ENCODE measurements at places on chromosomes 1 and 21.
A peak's percentile ranks its signal among the peaks of the same experiment; 100 is the strongest.

- DNase-seq: no peak
These were observed 53.1 kb downstream of the NMNAT2 start for GRCh38 chr1:183365093-183365492.

- no peak for DNase-seq
These were observed 35.7 kb upstream of the ERRFI1 start for GRCh38 chr1:8061673-8062386.

DNA sequence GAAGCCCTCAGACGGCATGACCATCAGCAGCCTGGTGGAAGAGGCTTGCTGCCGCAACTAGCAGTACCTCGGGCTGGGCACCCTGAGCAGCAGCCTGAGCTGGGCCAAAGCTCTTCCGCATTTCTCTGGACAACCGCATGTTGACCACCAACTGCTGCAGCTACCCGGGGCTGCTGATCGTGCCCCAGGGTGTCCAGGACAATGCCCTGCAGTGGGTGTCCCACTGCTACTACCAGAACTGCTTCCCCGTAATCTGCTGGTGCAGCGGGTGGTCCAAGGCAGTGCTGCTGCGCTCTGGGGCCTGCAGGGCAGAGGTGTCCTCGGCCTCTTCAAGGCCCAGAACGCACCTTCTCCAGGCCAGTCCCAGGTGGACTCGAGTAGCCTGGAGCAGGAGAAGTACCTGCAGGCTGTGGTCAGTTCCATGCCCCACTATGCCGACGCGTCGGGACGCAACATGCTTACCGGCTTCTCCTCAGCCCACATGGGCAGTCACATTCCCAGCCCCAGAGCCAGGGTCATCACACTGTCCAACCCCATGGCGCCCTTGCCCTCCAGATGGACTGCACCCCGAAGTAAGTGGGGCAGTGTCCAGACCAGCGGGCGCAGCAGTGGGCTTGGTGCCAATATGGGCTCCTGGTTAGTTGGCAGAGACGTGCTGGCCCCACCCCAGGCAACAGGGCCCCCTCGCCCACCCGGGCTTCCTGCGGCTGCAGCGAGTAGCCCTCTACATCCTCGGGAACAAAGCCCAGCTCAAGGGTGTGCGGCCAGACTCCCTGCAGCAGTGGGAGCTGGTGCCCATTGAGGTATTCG lies 19.5 kb upstream of the NPPB start:
- no peak for DNase-seq

GRCh38 chr1:67918067-67918466 lies 84.8 kb upstream of the GNG12 start:
- no peak for DNase-seq

DNA sequence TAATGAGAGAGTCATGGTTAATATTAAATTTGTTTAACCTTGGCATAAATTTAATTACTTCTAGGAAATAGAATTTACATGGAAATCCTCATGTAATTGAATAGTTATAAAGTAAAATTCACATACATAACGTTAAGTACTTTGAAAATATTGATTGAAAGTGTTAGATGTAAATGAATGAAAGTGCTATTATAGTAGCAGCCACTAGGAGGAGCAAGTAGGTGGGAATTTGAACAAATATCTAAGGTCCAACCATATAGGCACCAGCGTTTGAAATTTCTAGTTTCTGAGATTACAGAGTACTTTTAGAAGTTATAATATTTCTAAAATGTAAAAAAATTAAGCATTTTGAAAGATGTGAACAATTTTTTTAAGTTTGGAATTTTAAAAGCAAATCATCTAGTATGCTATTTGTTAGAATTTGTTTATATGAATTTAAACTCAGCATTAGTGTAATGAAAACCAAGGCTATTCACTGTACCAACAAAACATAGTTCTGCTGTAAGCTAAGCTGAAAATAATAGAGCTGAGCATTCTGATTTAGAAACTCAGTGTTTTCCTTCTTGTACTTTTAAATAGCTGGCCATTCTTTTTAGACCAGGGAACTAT lies 3.3 kb downstream of the B3GALT2 start:
- DNase-seq: peak; percentile 16

DNA sequence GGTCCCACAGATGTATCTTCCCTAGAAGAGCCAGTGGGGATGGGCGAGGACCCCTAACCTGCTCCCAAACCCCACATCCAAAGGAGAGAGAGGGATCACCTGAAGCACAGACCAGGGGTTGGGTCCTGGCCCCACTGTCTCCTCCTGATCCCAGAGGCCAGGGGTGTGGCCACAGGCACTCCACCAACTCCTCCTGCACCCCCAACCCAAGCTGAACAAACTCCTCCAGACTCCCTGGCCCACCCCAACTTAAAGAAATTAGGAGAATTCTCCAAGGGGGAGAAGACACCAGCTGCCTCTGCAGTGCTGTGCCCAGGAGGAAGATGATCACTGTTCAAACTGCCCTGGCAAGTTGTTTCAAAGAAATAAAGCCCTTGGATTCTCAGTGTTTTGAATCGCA lies 4.5 kb upstream of the PRAMEF12 start:
- DNase-seq: no peak

GRCh38 chr1:185556561-185556960 lies 177.6 kb upstream of the HMCN1 start:
- no peak for DNase-seq

- peak; percentile 92 for DNase-seq
These were observed 9.8 kb upstream of the SFN start for GRCh38 chr1:26853156-26853555.

GRCh38 chr1:91710261-91710660 lies 175.7 kb downstream of the TGFBR3 start:
- DNase-seq: no peak

GRCh38 chr1:227125929-227126545 lies 185.9 kb downstream of the COQ8A start:
- DNase-seq: no peak

GRCh38 chr1:236860674-236861073 lies 65.6 kb downstream of the MTR start:
- no peak for DNase-seq

GRCh38 chr1:108699375-108700332 lies 7.5 kb downstream of the PRPF38B start:
- no peak for DNase-seq

DNA sequence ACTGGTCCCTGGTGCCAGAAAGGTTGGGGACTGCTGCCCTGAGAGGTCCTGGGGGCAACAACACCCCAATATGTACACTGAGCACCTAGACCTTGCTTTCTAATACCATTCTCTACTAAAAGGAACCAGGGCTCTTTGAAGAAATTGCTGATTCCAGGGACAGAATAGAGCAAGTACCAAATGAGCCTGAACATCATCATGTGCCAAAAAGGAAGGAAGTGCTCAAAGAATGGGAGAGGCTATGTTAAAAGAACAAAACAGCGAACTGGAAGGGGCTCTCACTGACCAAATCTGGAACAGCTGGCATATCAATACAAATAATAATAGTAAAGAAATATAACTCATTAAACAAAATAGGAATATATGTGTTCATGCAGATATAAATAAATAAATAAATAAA lies 50.8 kb downstream of the PIK3R3 start:
- no peak for DNase-seq

DNA sequence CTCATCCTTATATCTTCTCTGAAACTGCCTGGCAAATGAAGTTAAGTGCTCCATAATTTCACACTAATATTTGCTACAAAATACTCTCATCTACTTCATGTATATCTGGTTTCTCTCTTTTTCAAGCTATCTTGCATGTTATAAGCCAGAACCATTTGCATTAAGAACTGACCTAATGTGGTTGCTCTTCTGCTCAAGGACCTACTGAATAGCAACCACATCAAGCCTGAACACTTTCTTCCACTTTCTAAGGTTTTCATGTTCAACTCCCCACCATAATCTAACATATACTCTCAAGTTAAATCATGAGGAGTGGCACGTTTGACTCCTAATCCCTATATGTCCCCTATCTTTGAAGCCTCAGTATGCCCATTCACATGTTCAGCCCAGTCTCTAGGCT lies 27.2 kb downstream of the RGS1 start:
- no peak for DNase-seq

DNA sequence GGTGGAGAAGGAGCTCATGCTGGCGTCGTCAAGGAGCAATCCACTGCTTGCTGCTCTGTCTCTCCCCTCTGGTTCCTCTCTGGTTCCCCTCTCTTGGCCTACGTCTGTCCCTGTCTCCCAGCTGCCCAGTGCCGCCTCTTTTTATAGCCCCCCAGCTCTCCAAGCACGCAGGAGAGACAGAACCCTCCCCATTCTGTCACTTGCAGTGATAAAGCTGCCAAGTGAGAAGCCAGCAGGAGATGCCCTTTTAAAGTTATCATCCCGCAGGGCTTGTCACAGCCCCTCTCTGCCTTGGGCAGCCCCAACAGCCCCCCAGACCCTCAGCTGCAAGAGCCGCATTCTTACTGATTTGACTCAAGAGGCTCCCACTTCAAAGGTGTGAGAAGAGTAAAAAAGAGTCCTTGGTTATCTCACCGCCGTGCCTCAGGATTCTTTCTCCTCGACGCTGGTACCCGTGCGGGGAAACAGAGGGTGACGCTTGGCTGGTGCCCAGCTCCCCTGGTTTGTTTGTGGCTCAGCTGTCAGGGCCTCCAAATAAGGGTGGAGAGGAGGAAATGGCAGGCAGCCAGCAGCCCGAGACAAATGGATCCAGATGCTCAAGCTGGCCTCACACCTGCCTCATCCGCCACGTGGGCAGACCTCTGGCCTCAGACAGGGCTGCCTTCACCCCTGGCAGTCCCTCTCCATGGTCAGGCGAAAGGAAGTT lies at the start of gene NPPA:
NPPA (minus strand) TSS at position 117 of the 706 bp plus-strand sequence; CDS start at position 18, 99 bp downstream.
- no peak for DNase-seq

DNA sequence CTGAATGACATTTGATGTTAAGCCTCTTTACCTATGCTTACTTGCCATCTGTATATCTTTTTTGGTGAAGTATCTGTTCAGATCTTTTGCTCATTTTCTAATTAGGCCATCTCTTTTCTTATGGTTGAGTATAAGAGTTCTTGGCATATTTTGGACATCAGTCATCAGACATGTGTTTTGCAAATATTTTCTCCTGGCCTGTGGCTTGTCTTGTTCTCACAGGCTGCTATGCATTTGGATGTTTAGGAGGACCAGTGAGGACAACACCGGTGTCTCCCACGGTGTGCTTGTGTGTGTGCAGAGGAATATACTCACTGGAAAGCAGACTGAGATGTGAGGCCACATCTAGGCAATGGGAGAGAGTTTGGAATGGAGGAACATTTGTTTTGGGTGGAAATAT lies 87.1 kb upstream of the LYST start:
- no peak for DNase-seq

DNA sequence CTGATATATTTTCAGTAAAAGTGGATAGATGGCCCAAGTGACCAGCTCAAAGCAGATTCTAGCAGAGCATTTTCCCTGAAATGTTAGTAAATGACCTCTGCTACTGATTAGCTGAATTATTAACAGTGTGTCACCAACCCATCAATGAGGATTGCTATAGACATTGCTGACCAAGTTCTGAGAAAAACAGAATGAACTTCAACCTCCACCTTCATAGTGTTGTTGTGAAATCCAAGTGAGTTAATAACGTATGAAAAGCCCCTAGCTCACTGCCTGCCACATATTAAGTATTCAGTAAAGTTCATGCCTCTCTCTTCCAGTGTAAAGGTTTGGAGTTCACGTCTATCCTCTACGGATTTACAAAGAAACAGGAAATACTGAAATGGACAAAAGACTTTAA lies 15.8 kb downstream of the PLPP3 start:
- DNase-seq: no peak

DNA sequence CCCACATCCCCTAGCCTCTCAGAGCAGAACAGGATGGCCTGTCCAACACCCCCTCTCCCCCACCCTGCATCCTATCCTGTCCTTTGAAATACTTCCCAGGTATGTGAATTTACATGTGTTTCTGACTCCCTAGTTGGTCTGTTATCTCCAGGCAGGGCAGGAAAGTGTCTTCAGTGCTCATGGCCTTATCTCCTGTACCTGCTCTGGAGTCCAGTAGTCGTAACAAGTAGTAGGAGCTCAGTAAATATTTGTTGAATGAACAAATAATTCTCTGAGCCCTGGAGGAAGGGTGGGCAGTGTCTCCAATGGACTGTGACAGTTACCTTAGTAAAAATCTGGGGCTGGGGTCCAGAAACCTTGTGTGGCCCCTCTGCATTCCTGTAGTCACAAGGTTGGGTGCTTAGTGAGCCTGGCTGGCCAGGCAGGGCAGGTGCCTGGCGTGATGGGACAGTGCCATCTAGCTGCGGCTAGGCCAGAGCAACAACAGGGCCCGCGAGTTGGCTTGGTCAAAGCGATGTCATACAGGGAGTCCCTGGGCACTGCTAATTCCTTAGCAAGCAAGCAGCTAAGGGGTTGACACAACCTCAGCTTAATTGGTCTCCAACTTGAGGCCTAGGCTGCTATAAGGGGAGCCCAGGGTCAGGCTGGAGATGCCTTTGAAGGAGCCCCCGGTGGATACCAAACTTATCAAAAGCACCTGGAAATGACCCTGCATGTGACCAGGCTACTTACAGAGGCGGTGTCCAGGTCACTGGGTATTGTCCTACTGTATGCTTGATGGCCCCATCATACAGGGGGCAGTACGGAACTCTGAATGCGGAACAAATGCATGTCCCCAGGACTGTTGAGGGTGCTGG lies 89.0 kb upstream of the PPM1J start:
- peak; percentile 71 for DNase-seq

DNA sequence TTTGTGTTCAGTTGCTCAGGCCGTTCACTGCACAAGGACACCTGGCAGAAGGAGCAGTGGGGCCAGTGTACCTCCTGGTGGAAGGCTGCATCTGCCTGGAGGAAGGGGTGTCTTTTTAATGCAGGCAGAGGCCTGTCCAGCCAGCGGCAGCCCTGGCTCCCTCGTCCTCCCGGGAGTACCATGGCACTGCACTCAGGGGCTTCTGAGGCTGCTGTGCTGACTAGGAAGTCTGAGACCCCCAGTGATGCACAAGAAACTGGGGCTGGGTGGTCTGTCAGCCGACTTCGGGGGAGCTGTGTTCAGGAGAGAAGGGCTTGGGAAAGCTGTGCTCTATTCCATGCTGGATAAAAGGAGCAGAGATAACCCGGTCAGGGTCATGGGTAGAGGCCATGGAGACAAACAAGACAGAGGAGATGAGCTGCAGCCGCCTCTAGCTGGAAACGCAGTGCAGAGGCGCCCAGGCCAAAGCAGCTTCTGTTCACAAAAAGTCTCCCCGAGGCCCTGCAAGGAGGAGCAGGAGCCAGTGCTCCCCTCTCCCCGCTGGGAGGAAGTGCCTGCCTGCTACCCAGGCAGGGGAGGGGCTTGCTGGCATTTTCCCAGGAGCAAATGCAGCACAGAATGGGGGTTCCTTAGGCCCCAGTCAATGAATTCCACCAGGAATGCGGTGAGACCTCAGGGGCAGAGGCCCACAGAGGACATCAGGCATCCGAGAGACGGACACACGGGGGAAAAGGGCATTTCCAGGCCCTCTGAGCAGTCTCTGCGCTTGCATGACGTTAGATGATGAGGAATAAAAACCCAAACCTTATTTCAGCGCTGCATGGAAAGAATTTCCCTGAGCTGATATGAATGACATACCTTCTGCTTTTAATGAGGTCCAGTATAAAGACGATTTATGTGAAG lies 17.2 kb upstream of the C2CD2 start:
- no peak for DNase-seq

- DNase-seq: no peak
These were observed 84.3 kb downstream of the EXTL2 start for GRCh38 chr1:100810360-100810759.

All from nephron progenitor cell (in vitro differentiated cells).